ENCODE measurements at places on chromosomes 2 and 18. TPM values are rescaled to one million over a fixed set of nuclear protein-coding genes. Genes with fewer than 3 reads are reported as not detected.

The RIF1 gene
- total RNA-seq, result 21.5 TPM

The LONRF2 gene
- not detected for total RNA-seq

The DLGAP1 gene
- 1.1 TPM for total RNA-seq

The SLC66A2 gene
- 36.6 TPM for total RNA-seq

Data from mammary microvascular endothelial cell (primary cell).